ENCODE measurements at places on chromosomes 1 and 21. TPM values are rescaled to one million over a fixed set of nuclear protein-coding genes. Genes with fewer than 3 reads are reported as not detected.

CNIH4 gene
- 114 TPM for total RNA-seq

TNFAIP8L2 gene
- not detected for total RNA-seq

FCRL3 gene
- not detected for total RNA-seq

TIAM1 gene
- 0.37 TPM for total RNA-seq

SDF4 gene
- 125 TPM for total RNA-seq

SSX2IP gene
- 18.1 TPM for total RNA-seq

AKNAD1 gene
- total RNA-seq = not detected

GJA4 gene
- total RNA-seq = 0.18 TPM

CFAP141 gene
- not detected for total RNA-seq

ARHGEF19 gene
- total RNA-seq = 5.5 TPM

FCRL2 gene
- total RNA-seq = not detected

MORC3 gene
- total RNA-seq = 31.6 TPM

VASH2 gene
- total RNA-seq = 3.0 TPM

ACTL8 gene
- 0.09 TPM for total RNA-seq

AMY1B gene
- not detected for total RNA-seq

SPRR2A gene
- not detected for total RNA-seq

LCE1A gene
- not detected for total RNA-seq

GPR161 gene
- total RNA-seq = 11.8 TPM

KCNJ9 gene
- total RNA-seq = under 0.01 TPM

ADORA1 gene
- 16.5 TPM for total RNA-seq

LCE1E gene
- not detected for total RNA-seq

ZP4 gene
- total RNA-seq = not detected

PTPN22 gene
- total RNA-seq = 0.55 TPM

WDR64 gene
- total RNA-seq = not detected

C1orf52 gene
- total RNA-seq = 10.7 TPM

LMOD1 gene
- total RNA-seq = 29.1 TPM

TLCD4 gene
- 0.85 TPM for total RNA-seq

USP24 gene
- 32.4 TPM for total RNA-seq

ERG gene
- 0.28 TPM for total RNA-seq

AADACL3 gene
- not detected for total RNA-seq

ANGPTL3 gene
- total RNA-seq = not detected

JTB gene
- total RNA-seq = 130 TPM

TTC39A gene
- total RNA-seq = 0.74 TPM

AIRE gene
- total RNA-seq = 0.09 TPM

TSHB gene
- total RNA-seq = not detected

OLFML3 gene
- 191 TPM for total RNA-seq

TMPRSS15 gene
- total RNA-seq = not detected

CLDN19 gene
- total RNA-seq = not detected

FNBP1L gene
- total RNA-seq = 12.9 TPM

S100A7A gene
- total RNA-seq = not detected

FCN3 gene
- not detected for total RNA-seq

DMBX1 gene
- not detected for total RNA-seq

APCS gene
- total RNA-seq = not detected

CLDN17 gene
- total RNA-seq = not detected

SLC35F3 gene
- 0.09 TPM for total RNA-seq

NBPF6 gene
- not detected for total RNA-seq

SPRR2E gene
- not detected for total RNA-seq

PRCC gene
- total RNA-seq = 10.0 TPM

IFT25 gene
- 16.5 TPM for total RNA-seq

IL12RB2 gene
- total RNA-seq = not detected

COL9A2 gene
- total RNA-seq = 1.7 TPM
